GOT3 (cell line): ENCODE measurements at places on chromosomes 7 and 10.

DNA sequence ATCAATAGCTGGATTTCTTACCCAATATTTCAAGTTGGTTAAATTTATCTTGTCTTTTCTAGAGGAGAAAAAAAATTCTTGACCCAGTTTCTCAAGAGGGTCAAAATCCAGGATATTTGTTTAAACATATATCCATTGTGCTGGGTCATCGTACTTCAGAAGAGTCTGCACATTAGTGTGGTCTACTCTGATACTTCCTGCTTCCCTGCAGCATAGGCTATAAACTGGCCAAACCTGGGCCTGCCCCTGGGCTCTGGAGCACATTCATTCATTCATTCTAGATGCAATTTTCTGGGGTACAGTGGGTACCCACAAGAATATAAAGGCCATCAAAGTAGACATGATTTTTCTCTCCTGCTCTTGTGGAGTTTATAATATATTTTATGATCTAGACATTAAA is 142.1 kb upstream of the WNT16 start:
- no peak for DNase-seq

DNA sequence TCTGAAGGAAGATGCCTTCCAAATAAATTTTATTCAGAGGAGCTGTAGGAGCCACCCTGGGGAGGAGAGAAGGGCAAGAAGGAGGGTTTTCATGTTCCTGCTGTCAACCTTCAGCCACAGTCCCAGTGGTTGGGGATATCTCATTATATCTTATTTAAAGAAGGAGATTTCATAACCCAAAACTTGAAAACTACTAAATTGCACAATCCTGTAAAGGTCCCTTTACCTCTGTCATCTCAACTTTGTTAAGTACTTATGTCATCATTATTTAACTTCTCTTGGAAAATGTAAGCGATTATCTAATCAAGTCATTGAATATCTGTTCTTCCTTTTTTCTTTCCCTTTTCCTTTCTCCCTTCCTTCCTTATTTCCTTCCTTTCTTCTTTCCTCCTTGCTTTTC is 794.5 kb upstream of the IGFBP3 start:
- DNase-seq: no peak

DNA sequence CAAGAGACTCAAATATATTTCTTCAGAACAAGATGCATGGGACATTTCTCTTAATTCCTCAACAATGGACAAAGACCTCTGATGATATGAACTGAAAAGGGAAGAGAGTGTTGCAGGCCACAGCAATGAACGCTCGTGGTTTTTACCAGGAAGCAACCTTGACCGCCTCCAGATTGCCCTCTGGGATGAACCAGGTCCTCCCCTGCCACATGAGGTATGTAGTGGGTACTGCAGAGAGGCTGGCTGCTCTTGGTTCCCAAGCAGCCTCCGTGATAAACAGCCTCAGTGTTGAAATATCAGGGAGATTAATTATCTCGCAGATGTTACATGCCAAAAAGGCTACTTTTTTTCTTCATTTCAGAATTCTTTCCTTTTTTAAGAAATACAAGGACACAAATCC is 338.8 kb downstream of the ELMO1 start:
- no peak for DNase-seq

DNA sequence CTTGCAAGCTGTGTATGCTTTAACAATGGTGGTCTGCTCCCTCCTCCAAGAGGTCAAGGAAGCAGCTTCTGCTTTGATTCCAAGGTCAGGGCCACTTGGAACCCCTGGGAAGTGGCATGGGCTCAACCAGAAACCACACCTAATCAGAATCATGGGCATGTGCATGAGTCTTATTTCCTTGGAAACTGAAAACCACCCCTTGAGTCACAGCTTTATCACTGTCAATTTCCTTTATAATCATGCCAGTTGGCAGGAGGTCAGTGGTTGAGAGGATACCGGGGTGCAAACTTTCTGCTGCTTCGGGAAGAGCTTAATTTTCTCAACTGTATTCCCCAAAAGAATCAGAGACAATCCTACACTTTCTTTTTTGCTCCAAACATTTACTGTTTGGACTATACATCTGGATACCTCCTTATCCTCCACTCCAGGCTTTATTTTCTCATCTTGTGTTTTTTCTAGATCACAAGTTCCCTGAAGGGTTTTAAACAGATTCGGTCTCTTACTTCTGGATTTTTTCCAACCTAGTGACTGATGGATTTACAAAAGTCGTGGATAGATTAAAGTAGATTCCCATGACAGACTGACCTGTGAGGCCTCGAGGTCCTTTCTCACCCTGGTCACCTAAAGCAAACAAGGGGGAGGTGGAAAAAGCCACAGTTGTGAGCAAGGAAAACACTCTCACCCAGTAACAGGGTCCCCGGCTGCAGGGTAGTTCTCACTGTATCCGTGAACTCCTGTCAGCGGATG is 36.0 kb downstream of the COL17A1 start:
- no peak for DNase-seq

DNA sequence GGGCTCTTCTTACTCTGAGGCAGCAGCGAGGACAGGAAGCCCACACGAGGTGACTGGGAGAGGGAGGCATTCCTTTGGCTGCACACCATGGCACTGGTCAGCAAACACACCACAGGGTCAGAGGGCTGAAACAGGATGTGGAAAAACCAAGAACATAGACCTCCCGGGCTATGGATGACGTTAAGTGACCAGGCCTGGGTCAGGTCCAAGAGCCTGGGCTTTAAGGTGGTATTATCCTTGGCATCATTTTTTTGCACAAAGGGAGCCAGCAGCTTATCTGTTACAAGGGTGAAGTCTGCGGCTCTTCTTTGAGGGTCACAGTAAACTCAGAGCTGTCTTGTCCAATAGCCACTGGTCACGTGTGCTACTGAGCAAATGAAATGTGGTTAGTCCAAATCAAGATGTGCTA is 7.0 kb downstream of the WDR91 start:
- DNase-seq: no peak

DNA sequence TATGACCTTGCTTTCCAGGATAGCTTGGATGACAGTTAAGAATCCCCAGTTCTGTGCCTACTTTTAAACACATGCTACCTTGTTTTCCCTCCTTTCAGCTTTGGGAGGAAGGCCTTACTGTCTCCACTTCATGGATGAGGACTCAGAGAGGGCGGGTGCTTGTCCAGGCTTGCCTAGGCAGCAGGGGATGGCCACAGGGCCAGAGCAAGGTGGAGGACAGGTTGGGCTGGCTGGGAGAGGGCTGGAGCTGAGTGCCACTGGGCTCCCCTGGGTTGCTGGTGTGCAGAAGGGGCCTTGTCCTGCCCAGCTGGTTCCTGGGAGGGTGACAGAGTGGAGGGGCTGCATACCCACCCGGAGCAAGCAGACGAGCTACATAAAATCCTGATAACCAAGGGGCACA is 117.8 kb downstream of the GRK5 start:
- DNase-seq: no peak

DNA sequence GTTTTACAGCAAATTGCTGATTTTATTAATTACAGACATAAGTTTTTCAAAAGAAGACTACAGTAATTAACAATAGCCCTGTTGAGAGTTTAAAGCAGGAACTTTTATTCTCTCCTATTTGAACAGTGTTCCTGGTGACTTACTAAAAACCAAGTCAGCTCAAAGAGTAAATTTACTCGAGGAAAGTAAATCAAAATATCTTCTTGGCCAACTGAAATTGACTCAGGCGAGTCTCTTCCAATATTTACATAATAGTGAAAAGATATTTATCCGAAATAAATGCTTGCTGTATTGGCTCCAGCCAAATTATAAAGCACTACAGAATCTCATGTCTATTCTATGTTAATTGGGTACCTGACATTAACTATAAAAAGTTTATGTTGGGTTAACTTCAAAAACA is 13.2 kb downstream of the CYTH3 start:
- no peak for DNase-seq

DNA sequence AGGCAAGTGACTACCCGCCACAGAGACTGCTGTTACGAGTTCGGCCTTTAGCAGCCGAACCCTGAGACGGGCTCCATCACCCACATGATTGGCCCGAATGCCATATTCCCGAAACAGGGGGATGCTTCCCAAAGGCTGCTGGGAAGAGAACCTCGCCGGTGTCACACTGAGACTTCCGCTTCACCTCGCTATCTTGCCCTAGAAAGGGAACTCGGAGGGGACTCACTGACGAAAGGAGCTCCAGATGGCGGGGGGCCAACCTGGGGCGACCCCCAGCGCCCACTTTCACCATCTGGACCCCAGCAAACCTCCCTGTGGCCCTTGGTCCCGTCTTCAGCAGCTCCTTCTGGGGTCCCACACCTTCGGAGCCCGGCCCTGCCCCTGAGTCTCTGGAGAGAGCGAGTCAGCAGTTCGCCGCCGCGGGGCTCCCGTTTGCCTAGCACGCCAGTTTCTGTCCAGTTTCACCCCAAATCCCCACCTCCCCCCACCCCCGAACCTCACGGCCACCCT is 529 bp downstream of the HPS1 start:
- no peak for DNase-seq

GRCh38 chr7:127702052-127702652 is 50.2 kb downstream of the SND1 start:
- DNase-seq: no peak

- DNase-seq: no peak
Measured at GRCh38 chr7:5528071-5528814, 104.6 kb upstream of the TNRC18 start.

DNA sequence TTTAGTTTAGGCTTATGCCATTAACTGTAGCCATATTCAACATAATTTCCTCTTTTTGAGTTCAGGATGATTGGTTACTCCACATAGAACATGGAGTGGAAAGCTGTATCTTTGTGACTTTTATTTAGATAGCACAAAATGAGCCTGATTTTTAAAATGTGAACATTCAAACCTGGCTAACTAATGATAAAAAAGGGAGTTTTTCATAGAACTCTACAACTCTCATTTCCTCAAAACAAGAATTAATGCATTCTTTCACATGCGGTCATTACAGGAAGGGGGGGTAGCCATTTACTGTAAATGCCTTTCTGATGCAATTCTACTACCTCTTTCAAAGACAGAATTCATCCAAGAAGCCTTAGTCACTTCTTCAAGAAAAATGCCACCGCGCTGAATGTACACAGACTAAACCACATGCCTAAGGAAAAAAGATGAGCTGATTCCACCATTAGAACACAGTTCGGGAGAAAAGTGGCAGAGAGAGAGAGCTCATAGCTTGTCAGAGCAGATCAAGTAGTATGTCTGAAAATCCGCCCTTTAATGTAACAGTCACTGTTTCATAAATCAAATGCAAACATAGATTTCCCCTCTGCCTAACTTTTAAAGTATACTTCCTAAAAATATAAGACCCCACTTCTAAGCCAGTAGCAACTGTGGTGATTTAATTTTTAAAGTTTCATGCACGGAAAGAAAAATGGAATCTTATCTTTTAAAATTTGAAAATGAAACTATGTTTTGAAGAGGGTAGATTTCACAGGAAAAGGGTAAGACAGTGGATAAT is 226.4 kb upstream of the KLF14 start:
- peak; percentile 16 for DNase-seq

DNA sequence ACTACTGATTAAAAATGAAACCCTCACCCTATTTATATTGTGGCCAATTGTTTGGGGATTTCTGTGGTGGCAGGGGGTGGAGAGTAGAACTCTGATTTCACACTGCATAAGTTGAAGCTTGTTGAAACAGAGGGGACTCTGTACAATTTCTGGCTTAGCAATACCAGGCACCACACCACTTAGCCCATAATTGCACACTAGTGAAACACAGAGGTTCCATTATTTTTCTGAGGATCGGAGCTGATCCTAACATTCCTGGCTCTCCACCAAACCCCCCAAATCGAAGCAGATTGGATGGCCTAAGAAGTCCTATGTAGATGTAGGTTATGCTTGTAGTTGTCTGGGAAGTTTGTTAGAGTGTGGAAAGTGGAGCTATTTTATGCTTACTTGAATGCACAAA is 47.0 kb downstream of the PTN start:
- no peak for DNase-seq

GRCh38 chr7:36082216-36082615 is 70.8 kb upstream of the EEPD1 start:
- no peak for DNase-seq

GRCh38 chr7:150721970-150722373 is 5.6 kb downstream of the GIMAP1 start:
- no peak for DNase-seq

DNA sequence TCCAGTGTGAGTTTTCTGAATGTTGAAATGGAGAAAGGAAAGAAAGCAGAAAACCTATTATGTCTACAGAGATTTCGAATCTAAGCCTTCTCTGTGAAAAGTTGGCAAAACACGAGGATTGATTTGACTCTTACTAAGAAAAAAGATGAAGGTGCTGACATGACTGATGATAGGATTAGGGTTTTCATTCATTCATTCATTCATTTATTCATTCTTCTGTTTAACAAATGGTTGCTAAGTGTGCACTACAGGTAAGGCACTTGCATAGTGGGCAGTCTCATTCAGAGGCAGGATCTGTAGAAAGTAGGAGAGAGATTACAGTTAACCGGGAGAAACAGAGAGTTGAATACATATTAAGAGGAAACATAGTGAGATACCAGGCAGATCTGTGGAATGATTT is 137.1 kb downstream of the ZNF365 start:
- DNase-seq: no peak
